ENCODE measurements at places on chromosomes 16 and 17. TPM values are rescaled to one million over a fixed set of nuclear protein-coding genes. Genes with fewer than 3 reads are reported as not detected.

DNA sequence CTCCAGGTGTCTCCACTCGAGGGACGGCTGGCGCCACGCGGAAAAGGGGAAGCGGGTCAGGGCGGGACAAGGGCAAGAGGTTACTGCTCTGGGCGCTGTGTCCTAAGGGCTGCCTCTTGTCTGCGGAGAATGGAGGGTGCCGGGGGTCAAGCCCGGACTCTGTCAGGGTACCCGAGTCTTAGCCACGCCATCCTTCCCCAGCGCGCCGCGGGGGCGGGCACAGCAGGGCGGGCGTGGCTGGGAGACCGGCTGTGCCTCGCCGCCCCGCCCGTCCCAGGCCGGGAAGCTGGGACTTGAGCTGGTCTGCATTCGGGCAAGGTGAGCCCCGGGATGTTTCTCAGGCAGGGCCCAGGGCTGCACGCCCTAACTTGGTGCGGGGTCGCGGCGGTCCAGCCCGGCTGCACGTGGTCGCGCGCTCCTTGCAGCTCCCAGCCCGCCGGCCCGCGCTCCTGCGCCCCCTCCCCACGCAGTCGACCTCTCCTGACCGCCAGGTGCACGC lies 6.2 kb upstream of the ACTG1 start:
- peak; percentile 88 for DNase-seq

- DNase-seq: no peak
These were observed 70.4 kb downstream of the ZDHHC7 start for GRCh38 chr16:84940670-84941551.

DNA sequence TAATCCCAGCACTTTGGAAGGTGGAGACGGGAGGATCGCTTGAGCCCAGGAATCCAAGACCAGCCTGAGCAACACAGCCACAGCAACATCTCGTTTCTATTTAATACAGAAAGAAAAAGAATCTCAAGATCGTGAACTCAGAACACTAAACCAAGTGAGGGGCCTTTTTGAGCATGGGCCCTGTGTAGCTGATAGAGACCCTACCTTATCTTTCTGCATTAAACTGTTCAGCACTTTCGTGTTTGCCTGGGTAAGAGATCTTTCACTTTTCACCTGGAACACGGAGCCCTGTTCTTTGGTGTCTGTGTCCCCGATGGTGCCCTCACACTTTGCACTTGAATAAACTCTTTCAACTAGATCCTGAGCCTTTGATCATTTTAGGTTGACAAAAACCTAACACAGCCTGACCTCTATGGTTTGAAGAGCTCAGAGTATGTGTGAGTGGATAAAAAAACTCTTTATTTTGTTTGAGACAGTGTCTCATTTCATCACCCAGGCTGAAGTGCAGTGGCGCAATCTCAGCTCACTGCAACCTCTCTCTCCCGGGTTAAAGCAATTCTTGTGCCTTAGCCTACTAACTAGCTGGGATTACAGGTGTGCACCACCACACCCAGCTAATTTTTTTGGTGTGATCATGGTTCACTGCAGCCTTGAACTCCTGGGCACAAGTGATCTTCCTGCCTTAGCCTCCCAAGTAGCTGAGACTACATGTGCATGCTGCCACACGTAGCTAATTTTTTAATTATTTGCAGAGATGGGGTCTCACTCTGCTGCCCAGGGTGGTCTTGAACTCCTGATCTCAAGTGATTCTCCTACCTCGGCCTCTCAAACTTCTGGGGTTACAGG lies 83.8 kb upstream of the GRIN2A start:
- no peak for DNase-seq

DNA sequence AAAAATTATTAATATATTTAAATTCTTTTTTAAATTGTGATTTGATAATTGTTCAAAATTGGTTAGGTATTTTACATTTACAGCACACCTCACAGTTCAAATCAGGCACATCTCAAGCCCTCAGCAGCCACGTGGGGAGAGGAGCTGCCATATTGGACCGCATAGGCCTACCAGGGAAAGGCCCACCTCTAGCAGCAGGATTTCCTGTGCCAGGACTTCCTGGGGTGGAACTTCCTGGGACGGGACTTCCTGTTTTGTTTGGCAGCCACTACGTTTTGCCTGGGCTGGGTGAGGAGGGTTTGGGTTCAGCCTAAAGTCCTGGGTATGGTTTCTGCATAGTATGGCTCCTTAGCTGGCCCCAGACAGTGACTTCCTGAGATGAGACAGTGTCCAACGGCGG lies 298.5 kb upstream of the FOXF1 start:
- peak; percentile 37 for DNase-seq

DNA sequence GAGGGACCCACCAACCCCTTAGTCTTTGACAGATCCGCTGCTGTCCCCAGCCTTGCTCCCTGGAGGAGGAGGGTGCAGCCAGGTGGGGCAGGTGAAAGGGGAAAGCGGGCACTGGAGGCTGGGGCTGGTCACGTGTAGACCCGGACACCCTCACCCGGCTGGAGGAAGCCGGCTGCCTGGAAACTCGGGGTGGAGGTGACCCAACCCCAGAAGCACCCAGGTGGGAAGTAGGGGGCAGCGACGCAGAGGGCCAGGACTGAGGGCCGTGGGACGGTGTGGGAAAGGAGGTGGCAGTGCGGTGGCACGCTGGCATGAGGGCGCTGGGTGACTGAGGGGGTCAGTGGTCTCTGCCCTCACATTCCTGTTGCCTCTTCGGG lies 2.7 kb downstream of the TRAF7 start:
- no peak for DNase-seq

PDILT gene
- total RNA-seq: not detected

DNA sequence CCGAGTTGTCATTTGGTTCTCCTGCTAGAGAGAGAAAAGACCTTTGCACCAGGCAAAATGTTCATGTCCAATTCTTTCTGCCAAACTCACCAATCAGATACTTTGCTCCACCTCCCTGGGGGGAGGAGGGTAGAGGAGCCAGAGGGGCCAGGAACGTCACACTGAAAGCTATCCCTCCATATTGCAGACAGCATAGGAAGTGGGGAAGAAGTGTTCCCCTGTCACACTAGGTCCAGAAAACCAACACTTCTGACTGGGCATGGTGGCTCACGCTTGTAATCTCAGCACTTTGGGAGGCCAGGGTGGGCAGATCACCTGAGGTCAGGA lies 9.5 kb downstream of the HSD17B2 start:
- DNase-seq: no peak

PTX4 gene
- total RNA-seq: not detected

GRCh38 chr17:1601571-1601970 lies 27.1 kb downstream of the SLC43A2 start:
- no peak for DNase-seq

CD300LB gene
- not detected for total RNA-seq

GRCh38 chr16:21702276-21702675 lies 38.5 kb downstream of the OTOA start:
- DNase-seq: no peak

DNA sequence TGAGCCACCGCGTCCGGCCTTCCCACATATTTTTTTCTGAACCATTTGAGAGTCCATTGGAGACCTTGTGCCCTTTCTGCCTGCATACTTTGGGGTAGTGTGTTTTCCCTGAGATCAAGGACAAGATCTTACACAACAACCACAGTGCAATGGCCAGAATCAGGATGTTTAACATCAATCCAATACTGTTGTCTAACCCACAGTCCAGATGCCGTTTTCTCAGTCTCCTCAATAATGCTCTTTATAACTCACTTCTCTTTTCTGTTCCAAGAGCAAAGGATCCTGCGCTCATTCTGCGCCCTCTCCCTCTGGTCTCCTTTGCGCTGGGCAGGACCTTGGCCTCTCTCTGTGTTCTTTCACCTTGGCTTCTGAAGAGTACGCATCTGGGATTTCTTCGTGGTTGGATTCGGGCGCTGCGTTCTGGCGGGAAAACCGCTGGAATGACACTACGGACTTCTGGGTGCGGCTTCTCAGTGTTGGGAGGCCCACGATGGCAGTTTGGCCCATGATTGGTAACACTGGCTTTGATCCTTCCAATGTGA lies 16.6 kb downstream of the CBX4 start:
- DNase-seq: no peak

DNA sequence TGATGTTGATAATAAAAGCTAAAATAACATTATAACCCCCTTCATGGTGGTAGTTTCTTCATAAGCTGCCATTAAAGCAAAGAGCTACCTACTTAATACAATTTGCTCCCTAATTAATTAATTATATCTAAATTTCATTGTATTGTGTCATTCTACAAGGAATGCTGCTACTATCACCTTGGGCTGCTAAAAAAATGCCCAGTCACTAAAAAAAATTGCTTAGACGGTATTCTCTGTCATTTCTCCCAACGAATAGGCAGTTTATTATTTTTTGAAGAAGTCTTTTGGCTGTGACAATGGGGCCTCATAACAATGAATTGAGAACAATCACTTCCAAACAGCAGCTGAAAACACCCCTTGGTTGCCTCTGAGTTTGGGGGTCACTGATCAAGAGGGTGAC lies 59.5 kb downstream of the XYLT1 start:
- no peak for DNase-seq

DNAH2 gene
- not detected for total RNA-seq

GRCh38 chr17:59972778-59973177 lies 8.2 kb upstream of the RNFT1 start:
- no peak for DNase-seq

CDR2L gene
- total RNA-seq: 51.0 TPM

DNA sequence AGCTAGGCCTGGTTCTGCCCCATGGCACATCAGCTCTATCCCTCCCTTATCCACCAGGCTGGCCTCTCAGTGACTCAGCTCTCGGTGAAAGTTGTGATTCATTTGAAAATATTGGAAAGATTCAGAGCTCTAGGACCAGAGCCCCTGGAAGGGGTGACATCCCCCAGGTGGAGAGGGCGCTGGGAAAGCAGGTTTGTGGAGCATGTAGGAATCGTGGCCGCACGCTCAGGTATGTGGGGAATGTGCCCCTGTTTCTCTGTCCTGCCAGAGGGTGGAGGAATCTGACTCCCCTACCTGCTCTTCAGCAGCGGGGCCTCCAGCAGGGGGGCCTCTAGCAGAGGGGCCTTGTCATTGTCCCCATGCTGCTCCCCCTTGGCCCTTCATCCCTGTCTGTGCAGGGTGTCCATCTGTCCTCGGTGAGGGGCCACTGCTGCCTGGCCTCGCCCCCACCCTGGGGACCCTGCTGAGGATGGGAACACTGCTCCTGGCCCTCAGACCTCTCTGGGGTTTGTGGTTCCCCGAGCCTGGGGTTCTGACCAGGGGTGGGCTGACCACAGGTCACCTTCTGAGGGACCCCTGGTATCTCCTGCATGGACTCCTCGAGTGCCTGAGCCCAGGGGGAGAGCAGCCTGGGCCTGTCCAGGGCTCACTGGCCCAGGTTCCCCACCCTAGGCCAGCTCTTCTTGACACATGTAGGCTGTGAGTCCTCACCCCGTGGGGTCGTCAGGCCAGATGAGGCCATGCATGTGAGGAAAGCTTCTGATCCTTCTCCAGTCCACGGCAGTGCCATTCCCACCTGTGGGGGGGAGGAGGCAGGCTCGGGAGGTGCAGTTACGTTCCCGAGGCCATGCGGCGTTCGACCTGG lies 47.5 kb downstream of the NT5M start:
- peak; percentile 83 for DNase-seq

CES3 gene
- 0.13 TPM for total RNA-seq

TBC1D3D gene
- total RNA-seq: not detected

DNA sequence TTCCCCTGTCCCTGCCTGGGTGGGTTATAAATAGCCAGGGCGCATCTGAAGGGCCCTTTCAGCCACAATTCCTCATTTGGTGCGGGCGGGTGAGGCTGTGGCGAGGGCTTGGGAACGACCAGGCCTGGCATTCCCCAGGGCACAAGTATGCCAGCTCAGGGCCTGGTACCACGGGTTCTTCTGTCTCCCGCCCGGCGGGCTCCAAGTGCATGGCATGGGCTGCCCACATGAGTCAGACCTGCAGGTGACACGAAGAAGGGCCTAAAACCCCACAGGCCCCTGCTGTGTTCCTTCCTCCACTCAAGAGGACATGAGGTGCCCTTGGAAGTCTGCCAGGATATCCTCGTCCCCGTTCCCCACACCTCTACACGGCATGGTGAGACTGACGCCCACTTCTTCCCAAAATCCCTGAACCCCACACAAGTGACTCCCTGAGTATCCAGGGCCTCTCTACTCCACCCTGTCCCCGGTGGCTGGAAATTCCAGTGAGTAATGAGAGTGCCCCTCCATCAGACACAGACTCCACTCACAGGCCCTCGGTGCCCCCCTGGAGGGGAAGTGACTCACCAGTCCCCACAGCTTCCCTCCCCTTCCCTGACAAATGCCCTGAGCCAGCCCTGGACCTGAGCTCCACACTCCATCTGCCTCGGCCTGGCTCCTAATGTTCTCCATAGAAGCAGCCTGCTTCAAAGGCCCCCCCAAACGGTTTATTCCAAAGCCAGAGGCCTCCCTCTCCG lies 68.8 kb downstream of the ABR start:
- DNase-seq: peak; percentile 97

- peak; percentile 22 for DNase-seq
These were observed 42.7 kb downstream of the NT5M start for GRCh38 chr17:17345686-17346427.
